ENCODE measurements at places on chromosomes 1 and 21.
A peak's percentile ranks its signal among the peaks of the same experiment; 100 is the strongest.

GRCh38 chr1:31905093-31905509 lies 33.1 kb downstream of the PTP4A2 start:
- DNase-seq = no peak

DNA sequence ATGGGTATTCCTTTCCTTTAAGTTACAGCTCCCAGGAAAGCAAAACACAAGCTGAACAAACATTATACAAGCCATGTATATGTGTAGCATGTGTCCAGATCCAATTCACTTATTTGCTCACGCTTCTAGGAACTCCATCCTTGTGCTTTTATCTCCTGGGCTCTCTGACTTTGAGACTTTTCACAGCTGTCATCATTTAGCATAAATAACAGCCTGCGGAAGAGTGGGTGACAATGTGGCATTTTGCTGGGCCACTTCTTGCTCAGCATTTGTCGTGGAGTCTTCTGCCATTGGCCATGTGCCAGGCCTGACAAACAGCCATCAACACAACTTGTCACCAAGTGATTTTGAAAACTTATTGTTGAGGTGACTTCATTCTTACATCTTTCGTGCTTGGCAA lies 164.3 kb downstream of the KIF26B start:
- no peak for DNase-seq

DNA sequence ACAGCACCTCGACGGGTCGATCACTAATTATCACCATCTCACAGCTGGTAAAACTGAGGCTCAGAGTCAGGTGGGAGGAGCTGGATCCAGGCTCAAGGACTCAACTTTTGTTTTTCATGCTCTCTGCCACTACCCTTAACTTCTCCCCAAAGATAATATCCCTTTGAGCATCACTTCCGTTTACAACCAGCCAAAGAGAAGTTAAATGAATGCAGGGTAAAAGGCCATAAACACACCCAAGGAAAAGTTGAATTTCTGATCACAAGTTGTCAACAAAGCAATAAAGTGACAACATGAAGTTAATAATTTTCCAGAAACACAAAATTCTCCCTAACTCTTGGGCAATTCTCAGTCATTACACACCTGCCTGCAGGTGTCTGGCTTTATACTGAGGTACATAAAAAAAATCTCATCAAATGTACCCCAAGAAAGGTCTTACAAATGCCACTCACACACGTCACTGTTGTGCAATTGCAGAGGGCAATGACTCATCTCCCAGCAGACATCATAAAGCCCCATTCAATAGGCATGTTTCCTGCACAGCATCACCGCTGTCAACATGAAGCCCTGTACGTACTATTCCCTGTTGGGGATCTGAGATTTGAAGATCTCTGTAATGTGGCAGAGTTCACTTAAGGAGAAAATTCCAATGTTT lies 3.4 kb downstream of the OR2T11 start:
- no peak for DNase-seq

DNA sequence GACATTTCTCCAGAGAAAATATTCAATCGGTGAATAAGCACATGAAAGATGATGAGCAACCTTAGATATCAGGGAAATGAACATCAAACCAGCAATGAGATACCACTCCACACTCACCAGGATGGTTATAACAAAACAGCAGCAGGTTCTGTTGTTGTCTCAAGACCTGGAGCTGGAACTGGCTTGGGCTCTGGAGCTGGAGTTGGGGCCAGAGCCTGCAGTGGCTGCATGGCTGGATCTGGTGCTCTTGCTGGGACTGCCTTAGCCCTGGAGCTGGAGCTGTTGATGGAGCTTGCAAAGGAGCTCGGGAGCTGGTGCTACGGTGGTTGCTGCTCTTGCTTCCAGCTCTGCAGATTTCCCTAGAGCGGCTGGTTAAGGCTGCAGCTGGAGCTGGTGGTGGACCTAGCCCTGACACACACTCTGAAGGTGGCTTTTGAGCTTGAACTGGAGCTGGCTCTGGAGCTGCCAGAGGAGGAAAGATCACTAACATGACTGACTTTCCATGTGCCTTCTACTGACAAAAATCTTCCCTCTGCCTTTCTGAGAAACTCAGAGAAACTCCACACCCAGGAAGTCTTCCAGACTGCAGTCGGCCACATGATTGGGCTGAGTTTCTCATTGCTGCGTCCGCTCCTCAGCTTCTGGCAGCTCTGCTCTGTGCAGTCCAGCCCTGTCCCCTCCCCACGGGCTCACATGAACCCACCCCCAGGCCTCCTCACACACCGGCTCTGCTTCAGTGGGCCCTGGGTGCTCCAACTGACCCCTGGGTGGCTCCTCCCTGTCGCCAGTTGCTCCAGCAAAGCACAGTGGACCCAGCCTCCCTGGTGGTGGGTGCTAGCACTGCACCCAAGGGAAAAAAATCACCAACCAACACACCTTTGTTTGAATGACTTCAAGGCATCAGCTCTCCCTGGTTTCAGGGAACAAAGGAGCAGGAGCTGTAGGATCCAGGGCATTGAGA lies 139.1 kb upstream of the FMN2 start:
- DNase-seq = no peak

DNA sequence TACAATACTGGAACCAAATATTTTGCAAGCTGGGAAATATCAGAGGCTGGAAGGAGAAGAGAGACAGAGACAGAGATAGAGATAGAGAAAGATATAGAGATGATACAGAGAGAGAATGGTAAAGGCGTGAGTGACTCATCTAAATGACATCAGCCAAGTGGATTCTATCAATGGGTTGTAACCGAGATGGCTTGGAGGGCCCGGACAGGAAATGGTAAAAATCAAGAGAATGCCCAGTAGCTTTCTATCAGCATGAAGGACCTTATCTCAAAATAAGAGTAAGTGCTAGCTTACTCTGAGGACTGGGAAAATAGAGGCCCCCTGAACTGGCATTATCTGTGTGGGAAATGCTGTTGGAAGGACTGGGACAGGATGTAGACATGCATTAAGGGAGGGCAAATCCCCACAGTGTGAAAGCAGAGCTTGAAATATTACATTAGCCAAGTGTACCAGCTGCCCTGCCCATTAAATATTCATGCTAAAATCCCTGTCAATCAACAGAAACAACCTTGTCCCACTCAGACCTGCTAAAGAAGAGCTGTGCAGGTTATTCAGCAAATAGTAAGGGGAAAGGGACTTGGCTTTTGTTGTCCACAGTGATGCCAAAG lies 76.6 kb upstream of the ZNF644 start:
- no peak for DNase-seq

- no peak for DNase-seq
Observed at GRCh38 chr1:72557446-72558049, 275.2 kb upstream of the NEGR1 start.

- no peak for DNase-seq
Observed at GRCh38 chr1:38141483-38141882, 94.9 kb upstream of the POU3F1 start.

GRCh38 chr1:245458761-245459174 lies 304.0 kb downstream of the KIF26B start:
- no peak for DNase-seq

GRCh38 chr1:8302081-8302956 lies 15.6 kb upstream of the SLC45A1 start:
- no peak for DNase-seq

- DNase-seq = no peak
Observed at GRCh38 chr1:245690156-245690690, 535.4 kb downstream of the KIF26B start.

GRCh38 chr1:177596485-177596884 lies 373.4 kb downstream of the SEC16B start:
- no peak for DNase-seq

GRCh38 chr1:30847358-30847972 lies 61.1 kb downstream of the SDC3 start:
- peak; percentile 40 for DNase-seq

- no peak for DNase-seq
Observed at GRCh38 chr1:229856009-229856650, 210.9 kb upstream of the GALNT2 start.

GRCh38 chr1:94951509-94952208 lies 24.7 kb upstream of the CNN3 start:
- no peak for DNase-seq

DNA sequence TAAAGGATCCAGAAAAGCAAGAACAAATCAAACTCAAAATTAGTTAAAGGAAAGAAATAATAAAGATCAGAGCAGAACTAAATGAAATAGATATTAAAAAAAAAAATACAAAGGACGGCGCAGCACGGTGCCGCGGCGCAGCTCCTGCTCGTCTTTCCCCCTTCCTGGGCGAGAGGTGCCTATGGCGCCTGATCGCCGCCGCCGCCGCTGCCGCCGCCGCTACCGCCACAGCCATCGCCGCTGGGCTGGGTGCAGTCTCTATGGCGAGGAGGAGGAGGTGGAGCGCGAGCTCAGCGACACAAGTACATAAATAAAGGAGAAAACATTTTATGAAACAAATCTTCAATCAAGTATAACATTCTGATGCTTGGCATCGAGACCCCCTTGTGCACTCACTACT lies 77.6 kb upstream of the VANGL1 start:
- no peak for DNase-seq

DNA sequence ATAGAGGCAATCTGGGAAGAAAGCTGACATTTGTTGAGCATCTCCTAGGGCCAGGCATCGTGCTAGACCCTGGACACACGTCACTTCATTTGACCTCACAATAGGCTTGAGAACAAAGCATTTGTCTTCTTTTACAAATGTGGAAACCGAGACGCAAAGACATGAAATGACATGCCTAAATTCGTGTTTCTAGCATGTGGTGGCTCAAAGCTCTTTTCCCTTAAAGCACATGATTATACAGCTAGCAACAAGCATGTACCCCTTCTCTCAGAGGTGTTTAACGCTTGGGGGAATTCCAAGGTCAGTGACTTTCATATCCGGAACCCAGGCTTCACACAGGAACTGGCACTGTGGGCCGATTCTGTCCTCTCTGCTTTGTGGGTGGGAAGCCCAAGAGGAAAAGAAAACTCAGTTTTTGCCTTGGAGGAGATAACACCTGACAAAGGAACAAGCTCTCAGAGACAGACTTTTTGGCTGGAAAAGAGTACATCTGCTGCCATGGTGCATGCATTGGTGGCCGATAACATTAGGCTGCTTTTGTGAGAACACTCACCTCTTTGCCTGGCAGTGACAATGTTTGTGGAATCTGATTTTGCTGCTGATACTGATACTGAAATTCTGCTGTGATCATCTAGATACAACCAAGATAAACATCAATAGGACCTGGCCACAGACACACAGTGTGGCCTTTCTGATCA lies 15.4 kb upstream of the CD2 start:
- DNase-seq = no peak

- DNase-seq = no peak
Observed at GRCh38 chr1:10642403-10643080, 153.9 kb downstream of the CASZ1 start.

DNA sequence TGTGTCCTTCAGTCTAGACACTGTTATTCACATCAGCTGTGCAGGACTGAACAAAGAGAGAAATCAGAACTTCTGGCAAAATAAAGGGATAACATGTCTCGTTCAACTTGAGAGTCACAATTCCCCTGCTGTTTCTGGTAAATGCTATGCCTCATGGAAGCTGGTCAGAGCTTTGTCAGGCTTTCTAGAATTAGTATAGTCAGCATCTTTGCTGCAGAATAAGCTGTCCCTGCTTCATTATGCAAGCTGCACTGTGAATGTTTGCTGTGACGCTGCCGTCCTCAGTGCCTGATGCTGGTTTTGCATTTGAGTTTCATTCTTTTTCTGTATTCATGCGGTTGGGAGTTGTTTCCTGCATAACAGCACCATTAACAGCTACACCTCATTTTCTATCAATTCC lies 96.4 kb upstream of the KCNJ6 start:
- DNase-seq = no peak

GRCh38 chr1:197076585-197076984 lies 9.5 kb upstream of the F13B start:
- DNase-seq = no peak
